Non-pigmented ciliary epithelial cell (primary cell): ENCODE measurements at places on chromosomes 2 and 18.

- no peak for DNase-seq
Observed at GRCh38 chr2:176885661-176886060, 326.9 kb upstream of the HNRNPA3 start.

GRCh38 chr2:236943841-236944513 lies 141.7 kb upstream of the COPS8 start:
- DNase-seq = no peak

DNA sequence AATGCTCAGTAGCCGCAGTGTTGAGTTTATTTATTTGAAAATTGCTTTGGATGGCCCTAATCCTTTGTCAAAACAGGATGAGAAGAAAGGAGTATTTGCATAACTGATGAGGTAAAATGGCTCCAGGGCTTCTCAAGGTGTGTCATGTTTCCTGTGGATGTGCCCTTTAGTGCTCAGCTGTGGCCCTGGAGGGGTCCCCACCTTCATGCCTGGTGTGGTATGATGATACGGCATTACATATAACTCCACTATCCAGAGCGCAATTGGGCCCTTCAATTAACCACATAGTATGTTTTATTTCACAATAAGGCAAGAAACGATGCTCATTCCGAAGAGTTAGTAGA lies 39.8 kb upstream of the TMEM178A start:
- DNase-seq = no peak

- no peak for DNase-seq
Observed at GRCh38 chr2:182242609-182243008, 184.2 kb downstream of the PDE1A start.

DNA sequence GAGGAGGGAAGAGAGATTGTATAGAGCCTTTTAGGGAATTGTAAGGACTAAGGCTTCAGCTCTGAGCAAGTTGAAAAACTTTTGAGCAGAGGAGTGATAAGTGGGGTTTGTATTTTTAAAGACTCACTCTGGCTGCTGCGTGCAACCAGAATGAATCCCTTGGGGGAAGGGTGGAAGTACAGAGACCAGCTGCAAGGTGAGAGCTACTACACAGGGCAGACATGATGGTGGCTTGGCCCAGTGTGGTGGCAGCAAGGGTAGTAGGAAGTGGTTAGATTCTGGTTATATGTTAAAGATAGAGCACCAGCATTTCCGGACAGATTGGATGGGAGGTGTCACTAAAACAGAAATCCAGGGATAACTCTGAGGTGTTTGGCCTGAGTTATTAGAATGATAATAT lies 10.1 kb upstream of the SESTD1 start:
- no peak for DNase-seq

DNA sequence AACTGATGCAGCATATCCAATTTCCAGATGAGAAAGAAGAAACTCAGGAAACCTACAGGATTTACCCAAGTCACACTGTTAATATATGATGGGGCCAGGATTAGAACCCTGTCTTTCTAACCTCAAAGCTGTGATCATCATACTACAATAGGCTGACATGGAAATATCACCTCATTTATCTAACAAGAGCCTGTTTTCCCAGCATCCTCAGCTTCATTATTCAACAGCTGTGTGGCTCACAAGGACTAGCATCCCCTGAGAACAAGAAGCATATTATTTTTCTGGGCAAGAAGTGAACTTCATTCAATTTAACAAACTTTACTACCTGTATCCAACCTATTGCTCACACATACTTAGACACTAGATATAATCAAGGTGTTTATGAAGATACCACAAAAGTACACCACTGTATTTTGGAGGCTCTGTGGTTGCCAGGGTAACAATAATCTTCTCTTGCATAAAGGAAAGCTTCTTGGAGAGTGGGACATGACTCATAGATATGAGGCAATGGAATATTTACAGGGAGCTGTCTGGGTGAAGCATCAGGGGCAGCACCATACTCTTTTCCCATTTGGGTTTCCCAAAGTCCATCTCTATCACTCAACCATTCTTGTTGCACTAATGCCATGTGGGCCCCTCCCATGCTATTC lies 218.2 kb downstream of the RAD51AP2 start:
- DNase-seq = peak; percentile 76

DNA sequence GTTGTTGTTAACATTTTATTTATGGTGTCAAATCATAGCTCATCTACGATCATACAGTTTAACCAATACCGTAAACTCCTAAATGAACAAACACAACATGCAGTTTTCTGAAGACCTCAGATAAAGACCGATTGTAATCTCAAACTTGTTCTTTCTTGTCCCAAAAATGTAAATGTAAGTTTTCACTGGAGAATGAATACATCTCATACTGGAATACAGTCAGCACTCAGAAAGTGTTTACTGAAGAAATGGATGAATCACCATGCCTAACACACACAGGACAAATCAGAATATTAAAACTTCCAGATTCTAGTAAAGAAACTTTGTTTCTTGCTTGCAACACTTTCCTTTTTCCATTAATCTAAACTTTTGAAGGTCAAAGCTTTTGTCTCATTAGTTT lies 380.5 kb downstream of the DLGAP1 start:
- DNase-seq = no peak

DNA sequence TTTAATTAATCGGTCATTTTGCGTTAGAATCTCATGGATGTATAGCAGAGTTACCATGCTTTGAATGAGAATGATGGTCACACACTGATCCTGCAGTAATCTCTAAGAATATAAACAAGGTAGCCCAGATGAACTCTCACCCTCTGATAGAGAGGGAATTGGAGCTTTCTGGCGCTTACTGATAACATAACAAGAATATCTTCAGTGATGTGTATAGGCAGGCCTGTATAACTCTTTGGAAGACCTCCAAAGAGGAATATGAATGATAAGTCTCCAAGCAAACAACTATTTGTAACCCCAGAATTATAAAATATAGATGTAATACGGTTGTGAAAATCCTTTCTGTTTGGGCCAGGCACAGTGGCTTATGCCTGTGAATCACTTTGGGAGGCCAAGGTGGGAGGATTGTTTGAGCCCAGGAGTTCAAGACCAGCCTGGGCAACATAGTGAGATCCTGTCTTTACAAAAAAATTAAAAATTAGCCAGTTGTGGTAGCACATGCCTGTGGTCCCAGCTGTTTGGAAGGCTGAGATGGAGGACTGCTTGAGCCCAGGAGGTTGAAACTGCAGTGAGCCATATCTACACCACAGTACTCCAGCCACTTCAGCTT lies 52.5 kb upstream of the LTBP1 start:
- no peak for DNase-seq

DNA sequence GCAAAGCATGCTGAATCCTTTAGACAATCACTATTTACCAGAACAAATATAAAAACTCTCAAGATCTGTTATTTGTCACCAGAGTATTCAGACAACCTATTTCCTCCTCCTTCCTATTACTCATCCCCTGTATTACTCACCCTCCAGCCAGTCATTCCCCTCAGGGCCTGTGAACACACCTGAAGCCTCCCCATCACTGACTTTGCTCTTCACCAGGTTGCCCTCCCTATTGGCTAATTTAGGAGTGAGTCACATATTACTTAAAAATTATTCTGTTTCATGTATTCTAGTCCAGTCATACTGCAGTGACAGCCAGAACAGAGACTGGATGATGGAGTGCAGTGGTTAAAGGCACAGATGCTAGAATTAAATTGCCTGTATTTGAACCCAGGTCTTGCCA lies 3.7 kb upstream of the ATG16L1 start:
- no peak for DNase-seq

DNA sequence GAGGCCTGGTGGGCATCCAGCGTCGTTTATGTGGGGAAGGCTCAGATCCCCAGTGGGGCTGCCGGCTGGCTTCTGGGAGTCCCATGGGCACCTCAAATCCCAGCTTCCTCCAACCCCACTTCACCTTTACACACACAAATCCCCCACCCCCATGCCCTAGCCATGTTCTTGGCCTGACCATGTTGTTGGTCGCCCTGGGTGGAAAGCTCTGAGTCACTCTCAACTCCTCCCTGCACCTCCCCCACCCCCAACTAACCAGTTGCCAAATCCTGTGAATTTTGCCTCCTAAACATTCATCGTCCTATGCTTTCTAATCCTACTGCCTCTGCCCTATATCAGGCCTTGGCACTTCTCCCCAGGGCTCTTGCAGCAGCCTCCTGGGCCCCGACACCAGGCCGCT lies 6.4 kb downstream of the TNS1 start:
- no peak for DNase-seq

GRCh38 chr18:43883886-43884285 lies 606.6 kb upstream of the SYT4 start:
- DNase-seq = no peak

DNA sequence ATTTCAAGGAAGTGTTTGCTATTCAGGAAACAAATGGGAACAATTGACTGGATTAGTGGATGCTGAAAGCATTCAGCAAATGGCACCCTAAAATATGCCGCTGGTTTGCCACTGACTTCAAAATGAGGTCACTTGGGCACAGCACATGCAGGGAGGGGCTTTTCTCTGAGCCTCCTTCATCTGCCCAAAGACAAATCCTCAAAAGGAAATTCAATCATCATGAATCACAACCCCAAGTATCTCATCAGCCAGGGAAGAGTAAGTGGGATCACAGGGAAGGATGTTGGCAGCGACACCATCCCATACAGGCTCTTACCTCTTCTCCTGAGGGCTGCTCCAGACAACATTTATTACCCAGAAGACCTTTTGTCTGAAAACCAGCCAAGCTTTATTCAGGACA lies 14.4 kb upstream of the SP140L start:
- DNase-seq = no peak

GRCh38 chr2:65452150-65452895 lies 19.9 kb upstream of the SPRED2 start:
- DNase-seq = no peak

DNA sequence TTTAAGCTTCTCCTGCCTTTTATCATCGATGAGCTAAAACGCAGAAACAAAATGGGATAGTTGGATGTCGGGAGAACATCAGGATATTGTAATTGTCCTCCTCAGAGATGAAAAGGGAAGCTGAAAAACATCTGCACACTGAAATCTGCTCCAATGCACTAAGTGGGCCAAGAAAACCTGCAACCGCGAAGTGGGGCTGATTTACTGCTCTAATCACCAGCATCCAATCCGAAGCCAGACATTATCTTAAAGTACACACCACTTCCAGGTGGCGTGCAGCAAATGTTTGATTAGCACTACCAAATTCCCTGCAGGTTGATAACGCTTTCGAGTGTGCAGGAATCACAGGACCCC lies 230.3 kb upstream of the SLC14A2 start:
- DNase-seq = no peak

DNA sequence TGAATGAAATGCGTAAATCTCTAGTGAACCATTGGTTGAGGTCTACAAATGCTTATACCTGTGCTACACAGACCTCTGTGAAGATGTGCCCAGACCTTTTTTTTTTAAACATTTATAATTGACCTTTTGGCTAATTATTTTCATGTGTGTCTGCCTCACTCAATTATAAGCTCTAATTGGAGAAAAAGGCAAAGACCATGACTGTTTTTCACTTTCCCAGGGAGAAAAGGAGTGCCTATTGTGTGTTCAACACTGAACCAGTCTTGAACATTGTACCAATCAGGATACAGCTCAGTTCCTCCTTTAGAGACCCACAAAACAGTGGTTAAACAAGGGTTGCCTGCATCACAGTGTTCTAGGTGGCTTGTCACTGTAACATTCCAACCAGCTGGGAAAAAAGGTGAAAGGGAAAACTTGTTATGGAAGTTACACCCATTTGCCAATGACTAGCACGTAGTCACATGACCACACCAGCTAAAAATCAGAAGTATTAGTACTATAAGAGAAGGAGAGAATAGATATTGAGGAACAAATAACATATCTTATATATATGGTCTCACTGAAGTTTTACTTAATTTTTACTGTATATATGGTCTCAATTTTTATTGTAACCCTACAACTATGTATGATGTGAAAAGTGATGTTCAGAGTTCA lies 13.4 kb downstream of the TANK start:
- no peak for DNase-seq
